Endothelial cell (in vitro differentiated cells): ENCODE measurements at places on chromosomes 1 and 21.

DNA sequence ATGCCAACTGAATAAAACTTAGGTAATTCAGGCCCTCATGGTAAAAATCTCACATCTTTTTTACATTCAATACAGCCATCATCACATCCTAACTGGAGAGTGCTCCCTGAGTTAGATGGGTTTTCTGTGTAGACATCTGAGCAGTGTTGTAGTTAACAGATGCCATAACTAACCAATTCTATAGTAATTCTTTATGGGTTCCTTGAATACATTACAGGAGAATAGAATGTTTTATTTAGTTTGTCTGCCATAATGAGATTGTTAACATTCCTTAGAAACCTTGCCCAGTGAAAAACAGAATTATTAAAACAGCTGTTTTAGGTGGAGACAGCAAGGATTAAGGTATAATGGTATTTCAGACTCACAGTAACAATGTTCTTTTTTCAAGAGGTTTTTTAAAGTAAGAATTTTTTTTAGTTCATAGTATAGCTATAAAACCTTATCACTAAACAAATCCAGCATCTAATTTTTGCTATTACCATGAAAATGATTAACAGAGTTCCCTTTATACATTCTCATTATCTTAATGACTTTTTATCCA is 95.3 kb downstream of the ATP5PO start:
- no peak for DNase-seq

DNA sequence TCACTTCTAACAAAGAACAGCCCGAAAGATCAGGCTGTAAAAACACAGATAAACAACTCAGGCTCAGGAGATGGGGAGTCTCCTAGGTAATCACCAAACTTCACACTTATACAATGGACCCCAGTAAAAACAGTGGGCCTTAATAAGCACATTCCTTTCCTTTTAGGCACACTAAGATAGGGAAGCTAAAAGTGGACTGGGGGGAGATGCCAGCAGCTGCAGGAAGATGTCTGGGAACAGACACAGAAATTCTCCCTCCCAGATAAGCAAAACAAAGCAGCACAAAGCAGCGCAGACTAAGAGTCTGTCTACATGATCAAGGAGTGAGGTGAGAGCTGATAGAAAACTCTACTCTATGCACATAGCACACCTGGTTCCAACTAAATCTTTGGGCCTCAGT is 29.0 kb upstream of the CTBS start:
- no peak for DNase-seq

- DNase-seq = no peak
Measured at GRCh38 chr1:71586030-71586429, 505.2 kb upstream of the ZRANB2 start.

GRCh38 chr1:71770121-71770520 is 512.2 kb downstream of the NEGR1 start:
- DNase-seq = no peak

DNA sequence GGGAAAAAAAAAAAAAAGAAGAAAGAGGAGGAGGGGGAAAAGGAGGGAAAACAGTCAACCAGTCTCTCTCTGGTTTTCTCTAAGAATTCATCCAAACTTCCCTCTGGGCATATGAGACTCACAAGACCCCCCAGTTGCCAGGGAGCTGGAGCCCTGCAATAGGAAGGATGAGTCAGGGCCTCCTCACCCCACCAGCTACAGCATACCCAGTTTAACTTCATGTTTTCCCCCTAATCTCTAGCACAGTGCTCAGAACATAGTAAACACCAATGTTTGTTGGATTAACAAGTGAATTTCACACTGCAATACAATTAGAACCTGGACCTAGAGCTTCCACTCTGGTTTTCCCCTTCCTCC is 7.8 kb downstream of the F11R start:
- DNase-seq = no peak

DNA sequence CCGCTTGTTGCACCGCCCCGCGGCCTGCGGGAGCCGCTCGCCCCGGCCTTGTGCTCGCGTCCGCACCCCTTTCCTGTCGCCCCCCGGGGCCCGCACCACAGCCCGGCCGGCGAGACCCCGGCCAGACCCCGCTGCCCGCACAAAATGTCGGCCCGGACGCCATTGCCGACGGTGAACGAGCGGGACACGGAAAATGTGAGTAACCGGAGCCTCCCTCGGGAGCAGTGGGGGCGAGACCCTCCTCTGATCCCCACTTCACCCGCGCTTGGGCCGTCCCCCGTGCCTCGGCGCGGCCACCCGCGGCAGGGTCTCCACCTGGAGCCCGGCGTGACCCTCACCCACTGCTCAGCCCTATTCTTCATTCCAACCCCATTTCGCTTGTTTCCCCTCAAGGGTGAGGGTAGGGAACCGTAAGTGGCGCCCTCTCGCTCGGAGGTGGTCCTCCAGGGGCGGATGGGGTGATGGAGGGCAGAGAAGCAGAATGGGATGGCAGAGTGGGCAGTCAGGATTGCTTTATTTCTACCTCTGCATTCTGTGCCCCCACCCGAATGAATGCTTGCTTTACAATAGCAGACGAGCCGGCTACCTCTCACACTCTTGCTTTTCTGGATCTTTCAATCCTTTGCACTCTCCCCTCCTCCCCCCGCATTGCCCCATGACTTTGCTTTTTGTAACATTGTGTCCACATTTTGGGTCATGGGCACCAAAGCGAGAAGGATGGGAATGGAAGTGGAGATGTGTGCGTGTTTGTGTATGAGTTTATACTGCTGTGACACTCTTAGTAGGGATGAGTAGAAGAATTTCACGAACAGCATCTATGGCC is 954 bp downstream of the MARK1 start:
- peak; percentile 38 for DNase-seq

GRCh38 chr1:53334312-53334711 is 6.4 kb upstream of the LRP8 start:
- DNase-seq = no peak

GRCh38 chr1:156691191-156691590 is 14.0 kb upstream of the NES start:
- no peak for DNase-seq

DNA sequence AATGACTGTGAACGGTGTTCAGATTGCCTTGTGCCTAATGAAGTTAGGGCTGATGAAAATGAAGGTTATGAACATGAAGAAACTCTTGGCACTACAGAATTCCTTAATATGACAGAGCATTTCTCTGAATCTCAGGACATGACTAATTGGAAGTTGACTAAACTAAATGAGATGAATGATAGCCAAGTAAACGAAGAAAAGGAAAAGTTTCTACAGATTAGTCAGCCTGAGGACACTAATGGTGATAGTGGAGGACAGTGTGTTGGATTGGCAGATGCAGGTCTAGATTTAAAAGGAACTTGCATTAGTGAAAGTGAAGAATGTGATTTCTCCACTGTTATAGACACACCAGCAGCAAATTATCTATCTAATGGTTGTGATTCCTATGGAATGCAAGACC is 96.6 kb downstream of the ZFYVE9 start:
- DNase-seq = no peak

GRCh38 chr1:55276671-55277376 is 61.7 kb upstream of the USP24 start:
- DNase-seq = no peak

DNA sequence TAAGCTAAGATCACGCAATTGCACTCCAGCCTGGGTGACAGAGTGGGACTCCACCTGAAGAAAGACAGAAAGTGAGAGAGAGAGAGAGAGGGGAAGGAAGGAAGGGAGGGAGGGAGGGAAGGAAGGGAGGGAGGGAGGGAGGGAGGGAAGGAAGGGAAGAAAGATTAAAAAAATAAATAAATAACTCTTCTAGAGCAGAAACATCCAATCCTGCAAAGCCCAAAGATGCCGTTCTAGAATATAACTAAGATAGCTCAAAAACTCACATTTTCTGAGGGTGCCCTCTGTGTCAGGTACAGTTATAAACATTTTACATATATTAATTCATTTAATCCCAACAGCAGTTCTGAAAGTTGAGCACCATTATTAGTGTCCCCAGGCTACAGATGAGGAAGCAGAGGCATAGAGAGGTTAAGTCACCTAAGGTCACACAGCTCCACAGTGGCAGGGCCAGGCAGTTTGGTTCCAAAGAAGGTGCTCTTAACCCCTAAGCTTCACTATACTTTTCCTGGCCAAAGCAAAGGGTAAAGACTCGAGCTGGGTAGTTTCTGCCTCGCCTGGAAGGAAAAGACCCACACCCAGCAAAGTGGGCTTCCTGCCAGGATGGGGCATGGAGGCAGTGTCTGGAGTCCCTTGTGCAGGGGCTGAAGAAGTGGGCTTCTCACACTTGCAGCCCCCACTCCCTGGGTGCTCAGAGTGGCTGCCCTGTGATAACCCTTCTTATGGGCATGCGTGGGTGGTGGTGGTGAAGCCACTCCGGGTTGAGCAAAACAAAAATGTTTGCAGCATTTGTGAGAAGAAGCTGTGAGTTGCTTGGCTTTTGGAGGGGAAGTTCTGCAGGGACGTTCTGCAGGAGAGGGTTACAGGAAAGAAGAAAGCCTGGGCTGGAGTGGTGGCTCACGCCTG is 7.9 kb upstream of the PIK3CD start:
- no peak for DNase-seq

- no peak for DNase-seq
Measured at GRCh38 chr1:201127755-201128455, 921 bp upstream of the ASCL5 start.

DNA sequence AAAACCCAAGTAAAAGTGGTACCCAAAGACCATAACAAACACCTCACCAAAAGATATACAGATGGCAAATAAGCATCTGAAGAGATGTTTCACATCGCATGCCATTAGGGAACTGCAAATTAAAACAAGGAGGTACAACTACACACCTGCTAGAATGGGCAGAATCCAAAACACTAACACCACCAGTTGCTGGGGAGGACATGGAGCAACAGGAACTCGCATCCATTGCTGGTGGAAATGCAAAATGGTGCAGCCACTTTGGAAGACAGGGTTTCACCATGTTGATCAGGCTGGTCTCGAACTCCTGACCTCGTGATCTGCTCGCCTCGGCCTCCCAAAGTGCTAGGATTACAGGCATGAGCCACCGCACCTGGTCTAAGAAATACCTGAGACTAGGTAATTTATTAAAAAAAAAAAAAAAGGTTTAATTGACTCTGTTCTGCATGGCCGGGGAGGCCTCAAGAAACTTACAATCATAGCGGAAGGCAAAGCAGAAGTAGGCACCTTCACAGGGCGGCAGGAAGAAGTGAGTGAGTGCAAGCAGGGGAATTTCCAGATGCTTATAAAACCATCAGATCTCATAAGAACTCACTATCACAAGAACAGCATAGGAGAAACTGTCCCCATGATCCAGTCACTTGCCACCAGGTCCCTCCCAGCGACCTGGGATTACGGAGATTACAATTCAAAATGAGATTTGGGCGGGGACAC is 30.2 kb upstream of the PRSS38 start:
- DNase-seq = no peak

DNA sequence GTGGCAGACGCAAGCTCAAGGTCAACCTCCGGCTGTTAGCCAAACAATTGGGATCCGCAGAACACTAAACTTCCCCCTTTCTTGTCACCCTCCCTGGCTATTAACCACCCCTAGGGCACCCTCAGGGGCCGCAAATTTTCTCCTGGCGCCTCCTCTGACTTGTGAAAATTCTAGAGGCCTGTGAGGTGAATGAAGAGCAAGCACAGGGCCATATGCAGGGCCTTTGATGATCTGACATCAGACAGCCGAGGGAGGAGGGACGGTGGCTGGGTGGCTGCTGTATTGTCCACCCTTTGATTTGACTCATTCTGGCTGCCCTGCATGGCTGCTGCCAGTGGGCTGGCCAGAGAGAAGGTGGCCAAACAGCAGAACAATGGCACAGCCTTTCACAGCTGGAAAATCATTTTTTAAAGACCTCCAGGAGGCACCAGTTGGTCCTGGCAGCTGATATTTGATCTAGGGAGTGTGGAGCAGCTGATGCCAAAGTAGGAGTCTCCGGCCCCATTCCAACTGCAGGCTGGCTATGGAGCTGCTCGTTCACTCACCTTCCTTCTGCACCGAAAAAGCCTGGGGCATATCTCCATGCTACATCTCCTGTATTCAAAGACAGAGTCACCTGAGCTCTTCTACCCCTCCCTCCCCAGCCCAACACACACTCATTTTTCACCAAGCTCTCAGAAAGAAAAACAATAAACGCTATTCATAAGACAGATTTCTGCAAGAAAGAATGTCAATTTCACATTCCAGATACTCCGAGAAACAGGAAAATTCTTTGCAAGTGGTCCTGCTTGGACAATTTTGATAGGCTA is 44.9 kb upstream of the BARHL2 start:
- DNase-seq = no peak

GRCh38 chr21:36135391-36136102 is 668 bp downstream of the CBR3 start:
- DNase-seq = peak; percentile 37

DNA sequence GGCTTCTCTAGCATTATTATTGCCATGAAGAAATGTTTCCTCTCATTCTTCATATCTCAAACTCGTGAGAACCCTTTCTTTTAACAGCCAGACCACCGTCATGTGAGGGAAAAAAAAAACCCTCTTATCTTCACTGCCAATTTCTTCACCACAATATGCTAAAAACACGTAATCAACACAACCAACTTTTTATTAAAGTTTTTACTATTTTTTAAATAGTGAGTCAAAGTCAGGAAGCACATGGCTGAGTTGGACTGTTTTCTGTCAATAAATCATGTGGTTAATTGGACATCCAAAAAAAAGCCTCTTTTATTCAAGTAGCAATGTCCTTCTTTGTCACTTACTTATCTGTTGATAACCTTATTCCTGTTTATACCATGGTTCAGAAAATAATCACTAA is 55.9 kb upstream of the SAMD13 start:
- no peak for DNase-seq

- DNase-seq = peak; percentile 67
Measured at GRCh38 chr1:77533660-77534305, 148.7 kb downstream of the ZZZ3 start.

GRCh38 chr1:66725885-66726665 is 26.2 kb upstream of the DYNLT5 start:
- DNase-seq = peak; percentile 62

- no peak for DNase-seq
Measured at GRCh38 chr1:23745515-23745914, 2.2 kb downstream of the ELOA start.

DNA sequence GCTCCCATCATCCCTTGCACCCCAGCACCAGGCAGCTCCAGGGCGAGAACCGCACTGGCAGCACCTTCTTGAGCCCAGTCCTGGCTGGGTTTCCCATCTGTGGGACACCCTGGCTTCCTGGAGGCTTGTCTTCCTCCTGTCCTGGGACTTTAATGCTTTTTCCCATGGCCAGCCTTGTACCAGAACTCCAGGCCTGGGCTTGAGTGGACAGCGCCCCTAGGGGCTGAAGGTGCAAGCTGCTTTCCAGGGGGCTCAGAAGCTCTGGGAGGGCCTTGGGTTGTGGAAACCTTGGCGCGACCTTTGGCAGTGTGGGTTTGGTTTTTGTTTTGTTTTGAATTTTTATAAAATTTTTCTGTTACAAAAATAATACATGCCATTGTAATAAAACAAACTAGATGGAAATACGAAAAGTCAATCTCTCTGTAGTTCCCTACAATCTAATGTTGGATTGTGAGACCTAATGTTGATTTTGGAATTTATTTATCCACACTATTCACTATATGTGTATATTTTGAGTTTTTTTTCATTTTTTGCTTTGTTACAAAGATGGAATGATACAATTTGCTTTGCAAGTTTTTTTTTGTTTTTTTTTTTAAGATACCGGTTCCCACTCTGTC is 33.8 kb upstream of the RPL11 start:
- peak; percentile 84 for DNase-seq
